ENCODE measurements at places on chromosomes 7 and 10.

DNA sequence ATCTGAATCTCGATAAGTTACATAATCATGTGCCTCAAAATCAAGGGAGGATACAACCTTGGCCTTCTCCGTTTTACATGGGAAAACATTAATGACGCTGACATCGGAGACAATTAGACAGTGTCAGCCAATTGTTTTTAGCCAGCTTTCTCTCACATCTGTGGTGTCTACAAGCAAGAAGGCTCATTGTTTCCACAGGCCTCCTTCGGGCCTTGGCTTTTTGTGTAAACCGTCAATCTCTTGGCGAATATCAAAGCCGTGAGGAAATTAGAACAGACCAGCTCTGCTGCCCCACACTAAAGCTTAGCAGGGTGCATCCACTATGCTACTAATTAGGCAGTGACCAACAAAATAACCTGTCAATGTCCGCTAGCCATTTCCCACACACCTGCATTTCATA, 43.2 kb downstream of the VAX1 start:
- no peak for DNase-seq

DNA sequence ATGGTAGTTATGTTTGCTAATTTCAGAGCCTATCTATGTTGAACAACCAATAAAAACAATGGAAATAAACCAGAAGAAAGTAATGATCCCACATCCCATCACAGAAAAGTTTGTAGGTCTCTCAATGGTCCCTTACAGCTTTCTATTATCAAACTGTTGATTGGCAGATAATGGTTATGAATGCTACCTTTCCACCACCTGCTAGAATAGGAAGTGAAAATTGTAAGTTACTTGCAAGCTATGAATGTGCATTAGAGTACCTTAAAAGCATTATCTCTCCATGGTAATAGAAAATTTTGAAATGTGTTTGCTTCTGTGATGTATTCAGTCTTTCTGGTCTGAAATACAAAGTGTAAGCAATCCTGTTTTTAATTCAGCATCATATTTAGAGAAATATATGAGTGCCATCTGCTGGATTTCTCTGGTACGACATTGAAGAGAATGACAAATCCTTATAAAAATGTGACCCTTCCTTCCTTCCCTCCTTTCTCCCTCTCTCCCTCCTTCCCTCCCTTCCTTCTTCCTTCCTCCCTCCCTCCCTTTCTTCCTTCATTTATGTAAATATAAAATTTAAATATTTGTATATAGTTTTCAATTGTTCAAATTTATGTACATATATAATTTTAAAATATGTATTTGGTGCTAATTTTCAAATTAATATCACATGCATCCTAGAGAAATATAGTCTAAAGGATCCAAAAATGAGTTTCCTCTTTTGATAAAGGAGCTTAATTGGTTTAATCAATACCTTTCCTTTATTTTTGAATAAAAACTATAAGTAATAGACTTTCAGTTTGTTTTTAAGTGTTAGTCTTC, 41.4 kb upstream of the PNLIPRP3 start:
- DNase-seq: peak; percentile 31

GRCh38 chr7:100469227-100470044, 5.4 kb upstream of the SPACDR start:
- peak; percentile 57 for DNase-seq

- peak; percentile 48 for DNase-seq
These were observed 305.7 kb downstream of the ELMO1 start for GRCh38 chr7:37142958-37143357.

DNA sequence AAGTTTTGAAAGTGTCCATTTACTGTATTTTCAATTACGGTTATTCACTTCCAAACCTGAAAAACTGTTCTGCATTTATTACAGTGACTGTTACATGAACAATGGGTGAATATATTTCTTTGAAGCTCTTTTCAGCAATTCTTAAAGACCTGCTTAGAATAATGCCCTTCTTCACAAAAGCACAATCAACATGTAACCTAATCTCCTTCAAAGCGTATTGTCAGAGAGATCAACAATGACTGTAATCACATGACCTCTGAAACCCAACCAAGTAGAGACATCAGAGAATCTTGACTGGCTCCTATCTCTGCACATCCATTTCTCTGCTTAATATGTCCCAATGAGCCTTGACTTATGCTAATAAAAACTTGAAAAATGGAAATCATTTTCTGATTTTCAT, 126.7 kb downstream of the NRCAM start:
- no peak for DNase-seq

- peak; percentile 90 for DNase-seq
These were observed 853.6 kb downstream of the LRMDA start for GRCh38 chr10:76285012-76285411.

GRCh38 chr10:90047243-90047729, 345.9 kb downstream of the KIF20B start:
- peak; percentile 24 for DNase-seq

GRCh38 chr7:158975526-158976467, 119.4 kb downstream of the DYNC2I1 start:
- DNase-seq: no peak

DNA sequence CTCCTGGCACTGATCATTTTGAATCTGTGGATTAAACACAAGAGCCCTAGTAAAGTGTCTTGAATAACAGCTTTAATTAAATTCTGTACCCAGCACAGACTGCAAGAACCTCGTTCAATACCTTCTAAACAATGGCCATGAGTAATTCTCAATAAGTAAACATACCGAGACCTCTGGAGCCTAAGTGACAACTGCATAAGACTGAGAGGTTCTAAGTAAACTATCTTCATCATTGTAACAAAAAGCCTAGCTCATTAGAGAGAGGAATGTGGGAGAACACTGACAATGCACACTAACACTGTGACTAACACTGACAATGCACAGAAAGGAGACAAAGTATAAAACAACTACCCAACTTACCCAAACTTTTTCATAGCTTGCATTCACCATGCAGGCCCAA, 117.4 kb downstream of the ELAPOR2 start:
- no peak for DNase-seq

GRCh38 chr10:133139551-133140065, 20.4 kb upstream of the KNDC1 start:
- no peak for DNase-seq

GRCh38 chr7:2781636-2782035, 62.5 kb downstream of the GNA12 start:
- no peak for DNase-seq

DNA sequence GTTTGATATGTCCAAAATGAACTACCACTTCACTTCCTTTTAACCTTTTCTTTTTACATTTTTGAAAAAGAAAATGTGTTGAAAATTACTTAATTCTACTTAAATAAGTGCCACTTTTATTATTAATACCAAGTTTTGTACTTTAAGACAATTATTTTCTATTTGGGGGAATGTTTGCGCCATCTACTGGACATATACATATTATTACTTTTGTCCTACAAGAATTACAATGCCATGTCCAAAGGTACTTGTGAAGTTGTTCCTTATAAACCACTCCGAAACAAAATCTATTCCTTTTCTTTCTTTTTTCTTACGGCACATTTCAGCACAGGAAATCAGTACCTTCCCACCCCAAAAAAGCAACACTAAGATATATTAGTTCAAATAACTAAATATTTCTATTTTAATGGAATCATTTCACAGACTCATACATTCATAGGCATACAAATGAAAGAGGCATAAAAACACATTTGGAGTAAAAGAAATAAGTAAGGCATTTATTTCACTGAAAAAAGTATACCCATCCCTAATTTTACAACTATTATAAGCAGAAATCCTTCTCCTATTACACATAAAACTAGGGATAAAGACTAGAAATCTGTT, 169.9 kb downstream of the RNF133 start:
- DNase-seq: peak; percentile 19

DNA sequence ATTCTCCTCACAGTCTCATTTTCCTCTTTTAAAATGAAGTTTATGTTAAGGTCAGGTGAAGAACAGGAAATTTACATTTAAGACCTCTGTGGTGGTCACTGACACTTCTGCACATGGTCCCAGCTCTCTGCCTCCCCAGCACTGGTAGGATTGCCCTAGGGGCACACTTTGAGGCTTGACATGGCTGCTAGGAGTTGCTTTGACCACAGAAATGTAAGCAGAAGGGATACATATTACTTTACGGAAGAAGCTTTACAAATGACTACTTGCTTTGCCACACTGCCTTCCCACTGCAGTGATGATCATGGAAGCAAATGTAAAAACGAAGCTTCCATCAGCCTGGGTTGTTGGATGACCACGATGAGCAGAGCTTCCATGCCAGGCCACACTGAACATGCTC, 53.1 kb upstream of the RSU1 start:
- DNase-seq: no peak

DNA sequence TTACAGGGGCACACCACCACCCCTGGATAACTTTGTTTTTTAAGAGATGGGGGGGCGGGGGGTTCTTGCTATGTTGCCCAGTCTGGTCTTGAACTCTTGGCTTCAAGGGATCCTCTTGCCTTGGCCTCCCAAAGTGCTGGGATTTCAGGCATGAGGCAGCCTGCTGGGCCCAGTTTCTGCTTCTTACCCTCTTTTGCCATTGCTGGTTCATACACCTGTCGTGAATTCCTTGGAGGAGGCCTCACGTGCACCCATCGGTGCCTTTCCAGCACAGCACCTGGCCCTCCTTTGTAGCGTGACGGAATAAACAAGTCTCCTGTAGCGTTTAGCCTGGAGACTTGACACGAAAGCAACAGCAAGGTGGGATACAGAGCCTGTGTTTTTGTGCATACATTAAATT, 75.5 kb downstream of the CARD11 start:
- no peak for DNase-seq

DNA sequence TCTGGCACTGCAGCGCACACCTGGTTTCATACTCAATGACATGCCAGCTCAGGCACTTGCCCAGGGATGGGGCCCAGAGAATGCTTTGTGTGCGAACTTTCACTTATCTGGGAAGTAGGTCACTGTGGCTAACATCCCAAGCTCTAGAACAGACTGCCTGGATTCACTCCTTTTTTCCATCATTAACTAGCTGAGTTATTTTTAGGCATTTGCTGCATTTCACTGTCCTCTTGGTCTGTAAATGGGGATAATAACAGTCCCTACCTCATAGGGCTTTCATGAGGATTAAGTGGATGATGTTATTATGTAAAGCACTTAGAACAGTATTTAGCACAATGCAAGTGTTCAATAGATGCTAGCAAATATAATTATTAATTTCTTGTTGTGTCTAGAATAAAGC, 98.7 kb upstream of the DOCK1 start:
- DNase-seq: no peak

DNA sequence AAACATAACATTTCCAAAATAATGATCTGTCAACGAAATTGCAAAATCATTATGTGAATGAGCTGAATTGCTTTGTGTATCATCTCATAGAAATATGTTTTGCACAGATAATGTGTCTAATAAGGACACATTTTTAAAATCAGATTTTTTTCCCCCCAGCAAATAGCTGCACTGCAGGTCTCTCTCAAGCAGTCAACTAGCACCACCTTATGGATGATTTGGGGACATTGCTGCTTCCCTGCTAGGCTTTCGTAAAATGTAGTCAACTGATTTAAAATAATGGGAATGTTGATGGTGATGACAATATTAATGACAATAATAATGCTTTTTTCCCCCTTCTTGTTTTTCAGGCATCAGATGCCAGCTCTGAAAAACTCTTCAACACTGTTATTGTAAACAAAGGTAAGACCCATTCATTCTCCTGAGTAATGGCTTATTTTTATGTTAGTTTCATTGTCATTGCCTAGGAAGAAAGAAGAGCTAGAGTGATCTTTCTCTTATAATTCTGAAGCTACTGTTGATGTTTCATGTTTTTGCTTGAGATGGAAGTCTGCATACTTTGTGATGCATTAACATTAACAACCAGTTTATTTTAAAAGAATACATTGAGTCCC, 433.6 kb upstream of the GALNT17 start:
- peak; percentile 69 for DNase-seq

DNA sequence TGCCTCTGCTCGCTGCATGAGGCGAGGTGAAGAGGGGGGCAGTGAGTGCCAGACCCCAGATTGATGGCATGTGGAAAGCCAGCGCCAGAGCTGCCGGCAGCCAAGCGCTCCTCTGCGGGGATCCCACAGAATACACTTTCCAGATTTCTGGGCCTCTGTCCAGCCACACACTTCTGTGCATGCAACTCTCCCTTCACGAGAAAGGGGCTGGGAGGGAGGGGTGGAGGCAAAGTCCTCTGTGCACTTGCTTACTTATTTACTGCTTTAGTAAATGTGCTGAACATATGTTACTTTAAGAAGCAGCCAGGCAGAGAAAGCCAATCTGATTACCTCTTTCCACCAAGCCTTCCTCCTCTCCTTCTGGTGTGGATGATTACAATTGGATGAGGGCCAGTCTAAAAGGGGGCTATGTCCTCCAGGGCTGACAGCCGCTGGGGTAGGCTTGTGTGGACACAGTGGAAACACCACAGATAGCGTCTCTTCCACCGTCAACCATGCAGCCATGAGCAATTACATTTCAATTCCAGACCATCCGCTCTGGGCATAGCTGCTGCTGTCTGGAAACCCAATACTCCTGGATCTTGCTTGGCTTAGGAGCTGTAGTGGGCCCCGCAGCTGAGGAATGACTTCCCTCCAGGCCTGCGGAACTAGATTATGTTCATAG, 322.8 kb upstream of the ANKRD30A start:
- peak; percentile 35 for DNase-seq

- DNase-seq: peak; percentile 32
These were observed 5.8 kb upstream of the GFRA1 start for GRCh38 chr10:116278846-116279245.

GRCh38 chr7:4645246-4645645, 36.8 kb upstream of the FOXK1 start:
- DNase-seq: no peak

DNA sequence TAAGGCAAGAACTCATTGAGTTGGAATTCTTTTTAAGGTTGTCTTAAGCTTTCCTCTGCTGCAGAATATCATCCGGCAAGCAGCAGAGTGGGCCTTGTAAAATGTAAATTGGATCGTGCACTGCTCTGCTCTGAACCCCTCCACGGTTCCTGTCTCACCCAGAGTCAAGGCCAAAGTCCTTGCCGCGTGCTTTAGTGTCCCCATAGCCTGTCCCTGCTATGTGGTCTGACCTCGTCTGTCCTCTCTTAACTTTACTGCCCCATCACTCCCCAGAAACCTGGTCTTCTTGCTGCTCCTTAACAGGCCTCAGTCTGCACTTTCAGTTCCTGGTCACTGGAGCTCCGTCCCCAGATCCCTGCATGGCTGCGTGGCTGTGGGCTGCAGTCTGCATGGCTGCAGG, 121.6 kb upstream of the SDK1 start:
- no peak for DNase-seq

DNA sequence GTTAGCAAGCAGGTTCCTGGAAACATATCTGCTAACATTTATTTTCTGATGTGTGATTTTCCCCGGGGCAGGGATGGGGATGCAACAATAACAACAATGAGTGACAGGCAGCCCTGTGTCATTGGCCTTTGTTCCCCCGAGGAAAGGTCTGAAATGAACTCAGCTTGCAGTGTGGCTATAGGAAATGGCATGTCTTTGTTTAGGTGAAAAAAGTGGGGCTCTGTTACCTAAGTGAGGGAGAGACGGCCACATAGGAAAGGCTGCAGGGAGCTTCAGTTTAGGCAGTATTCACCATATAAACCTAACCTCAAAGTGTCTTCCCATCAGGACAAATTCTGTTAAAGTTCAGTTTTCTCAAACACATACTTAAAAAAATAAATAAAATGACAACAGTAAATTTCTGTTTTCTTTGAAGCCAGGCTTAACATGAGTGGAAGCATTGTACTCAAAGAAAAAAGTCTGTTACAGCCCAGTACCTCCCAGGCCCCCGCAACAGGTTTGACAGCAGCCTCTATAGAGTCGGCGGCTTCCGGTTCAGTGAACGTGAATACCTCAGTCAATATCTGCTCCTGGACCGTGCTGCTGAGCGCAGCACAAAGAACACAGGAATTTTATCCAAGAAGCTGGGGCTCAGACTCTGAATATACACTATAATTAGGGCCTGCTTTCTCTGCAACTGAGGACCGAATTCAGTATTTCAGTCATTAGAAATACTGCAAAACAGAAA, 168.3 kb downstream of the GLI3 start:
- no peak for DNase-seq

Data from fibroblast of skin of right quadriceps (primary cell).